ENCODE measurements at places on chromosomes 3 and 15.

DNA sequence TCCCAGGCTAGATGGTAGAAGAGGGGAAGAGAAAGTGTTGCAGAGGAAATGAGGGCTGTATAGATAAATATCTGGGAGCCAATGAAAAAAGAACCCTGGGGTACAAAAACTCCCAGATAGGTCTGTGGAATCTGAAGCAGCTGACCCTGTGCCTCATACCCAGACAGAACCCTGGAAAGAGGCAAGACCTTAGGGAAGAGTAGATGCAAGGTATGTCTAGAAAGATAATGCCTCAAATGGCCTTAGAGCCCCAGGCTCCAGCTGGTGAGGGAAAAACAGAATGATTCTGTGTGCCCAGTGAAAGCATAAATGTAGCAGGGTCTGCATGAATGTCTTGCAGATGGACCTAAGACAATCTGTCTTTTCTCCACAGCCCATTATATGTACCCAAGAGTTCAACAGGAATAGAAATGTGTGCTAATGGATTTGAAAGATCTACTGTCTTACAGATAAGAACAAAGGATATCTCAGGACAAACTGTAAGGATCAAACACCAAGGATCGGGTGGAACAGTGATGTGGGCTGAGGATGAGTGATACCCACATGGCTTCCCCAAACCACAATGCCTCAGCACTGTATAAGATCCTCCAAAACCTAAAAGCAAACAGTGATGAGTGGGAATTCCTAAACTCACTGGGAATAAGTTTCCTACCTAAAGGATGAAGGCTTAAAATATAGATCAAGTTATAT lies 58.8 kb downstream of the NCEH1 start:
- no peak for DNase-seq

DNA sequence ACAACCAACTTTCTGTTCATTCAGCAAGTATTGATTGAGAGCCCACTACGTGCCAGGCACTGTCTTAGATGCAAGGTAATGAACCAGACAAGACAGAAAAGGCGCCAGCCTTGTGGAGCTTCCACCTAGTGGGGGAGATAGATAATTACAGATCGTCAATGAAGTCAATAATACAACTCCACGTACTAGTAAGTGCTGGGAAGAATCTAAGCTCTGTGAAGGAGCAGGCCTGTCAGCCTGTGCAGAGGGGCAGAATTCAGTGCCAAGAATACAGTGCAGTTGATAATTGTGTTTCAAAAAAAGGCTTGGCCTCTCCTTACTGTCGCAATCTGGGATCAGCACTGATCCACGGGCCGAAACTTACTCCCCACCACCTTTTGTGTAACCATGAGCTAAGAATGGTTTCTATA lies 186.3 kb downstream of the FEZF2 start:
- DNase-seq, result no peak

GRCh38 chr3:125386811-125387210 lies 11.7 kb upstream of the ZNF148 start:
- peak; percentile 44 for DNase-seq

DNA sequence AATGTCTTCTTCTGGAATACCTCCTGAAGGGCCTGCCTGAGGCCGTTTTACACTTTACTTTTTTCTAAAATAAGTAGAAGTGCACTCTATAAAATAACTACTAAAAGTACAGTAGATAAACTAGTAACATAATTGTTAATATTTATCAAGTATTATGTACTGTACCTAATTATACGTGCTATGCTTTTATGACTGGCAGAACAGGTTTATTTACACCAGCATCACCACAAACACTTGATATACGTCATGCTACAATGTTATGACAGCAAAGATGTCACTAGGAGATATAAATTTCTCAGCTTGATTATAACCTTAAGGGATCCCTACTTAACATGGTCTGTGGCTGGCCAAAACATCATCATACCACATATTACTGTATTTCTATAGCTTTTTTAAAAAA lies 29.4 kb downstream of the DLG1 start:
- no peak for DNase-seq

DNA sequence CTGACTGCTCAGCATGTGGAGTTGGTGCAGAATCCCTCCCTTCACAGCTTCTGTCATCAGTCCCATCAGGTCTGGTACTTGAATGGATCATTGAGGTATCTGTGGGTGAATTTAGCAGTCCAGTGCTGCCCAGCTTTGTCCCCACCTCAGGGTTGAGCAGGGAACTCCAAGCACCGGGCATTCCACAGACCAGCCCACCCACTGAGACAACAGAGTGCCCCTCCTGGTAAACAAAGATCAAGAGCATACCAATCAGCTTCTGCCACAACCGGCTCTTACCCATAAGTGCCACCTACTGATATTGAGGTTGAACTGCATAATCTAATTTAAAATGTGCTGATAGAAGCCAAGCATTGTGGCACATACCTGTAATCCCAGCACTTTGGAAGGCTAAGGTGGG lies 57.1 kb upstream of the FXR1 start:
- DNase-seq, result no peak

GRCh38 chr3:151499168-151499567 lies 38.3 kb upstream of the IGSF10 start:
- DNase-seq, result no peak

DNA sequence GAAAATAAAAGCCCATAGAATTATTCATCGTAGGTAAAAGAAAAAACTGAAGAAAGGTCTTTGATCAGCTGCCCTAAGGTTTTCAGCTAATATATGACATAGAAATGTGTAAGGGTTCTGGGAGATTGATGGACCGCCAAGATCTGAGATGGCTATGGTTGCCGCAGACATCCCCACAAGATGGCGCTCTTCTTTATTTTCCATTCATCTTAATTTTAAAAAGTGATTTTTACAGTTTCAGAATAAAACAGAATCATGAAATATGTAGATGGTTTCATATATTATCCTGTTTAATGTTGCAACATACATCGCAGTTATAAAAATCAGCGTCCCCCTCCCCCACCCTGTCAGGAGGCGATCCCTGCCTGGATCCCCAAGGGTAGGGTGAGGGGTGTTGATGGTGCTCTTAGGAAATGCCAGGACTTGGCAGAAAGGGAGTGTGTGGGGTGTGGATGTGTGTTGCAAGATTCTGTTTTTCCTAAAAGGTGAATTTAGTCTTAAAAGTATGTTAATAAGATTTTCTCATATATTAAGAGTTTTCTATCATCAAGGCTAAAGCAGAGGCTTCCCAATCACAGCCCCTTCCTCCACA lies 68.8 kb downstream of the ANXA2 start:
- no peak for DNase-seq

- DNase-seq, result no peak
Measured at GRCh38 chr3:159910991-159911663, 77.5 kb upstream of the IL12A start.

- DNase-seq, result peak; percentile 12
Measured at GRCh38 chr3:8712045-8712907, 21.3 kb upstream of the CAV3 start.

DNA sequence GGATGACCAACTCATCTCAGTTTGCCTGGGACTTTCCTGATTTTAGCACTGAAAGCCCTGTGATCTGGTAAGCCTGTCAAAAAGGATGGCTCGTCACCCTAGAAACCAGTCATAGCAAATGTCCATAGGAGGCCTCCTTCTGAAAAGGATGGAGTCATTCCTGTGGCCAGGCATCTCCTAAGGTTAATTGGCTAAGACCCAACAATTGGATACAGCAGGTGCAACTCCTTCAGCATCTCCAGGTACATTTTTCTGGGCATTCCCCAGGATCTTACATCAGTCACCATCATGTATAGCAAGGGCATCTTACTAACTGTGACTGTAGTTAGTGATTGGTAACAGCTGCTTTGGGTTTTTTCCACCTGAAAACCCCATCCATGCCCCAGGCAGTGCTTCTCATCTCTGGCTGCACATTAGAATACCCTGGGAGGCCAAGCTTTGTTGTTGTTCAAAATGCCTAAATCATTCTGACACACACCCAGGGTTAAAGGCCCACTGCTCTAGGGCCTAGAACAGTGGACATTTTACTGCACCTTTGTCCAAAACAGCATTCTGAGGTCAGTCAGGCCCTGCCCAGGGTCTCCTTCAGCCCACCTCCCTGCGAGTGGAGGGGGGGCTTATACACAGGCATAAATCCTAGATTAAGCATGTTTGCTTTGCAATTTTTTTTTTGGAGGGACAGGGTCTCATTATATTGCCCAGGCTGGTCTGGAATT lies 28.3 kb upstream of the GALNT15 start:
- DNase-seq, result no peak

GRCh38 chr3:123246866-123247265 lies 45.1 kb downstream of the SEC22A start:
- DNase-seq, result no peak

- DNase-seq, result no peak
Measured at GRCh38 chr15:80739919-80740318, 39.3 kb upstream of the CEMIP start.

DNA sequence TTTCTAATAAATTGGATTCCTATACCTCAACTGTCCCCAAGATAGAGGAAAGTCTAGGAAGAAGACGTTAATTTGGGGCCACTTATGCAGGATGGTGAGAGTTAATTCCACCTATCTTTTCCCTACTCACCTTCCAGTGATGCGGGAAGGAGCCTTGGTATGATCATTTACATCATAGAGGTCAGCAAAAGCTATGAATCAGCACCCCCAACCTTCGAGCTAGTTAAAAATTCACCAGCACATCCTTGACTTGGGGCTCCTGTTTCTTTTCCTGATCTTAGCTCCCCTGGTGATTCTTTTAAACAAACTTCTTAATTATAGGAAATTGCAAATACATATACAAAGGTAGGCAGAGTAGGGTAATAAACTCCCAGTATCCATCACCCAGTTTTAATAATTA lies 366.6 kb downstream of the SOX2 start:
- DNase-seq, result no peak

- DNase-seq, result no peak
Measured at GRCh38 chr3:2311022-2311421, 212.4 kb downstream of the CNTN4 start.

GRCh38 chr3:45564172-45564571 lies 30.4 kb upstream of the LIMD1 start:
- DNase-seq, result no peak

DNA sequence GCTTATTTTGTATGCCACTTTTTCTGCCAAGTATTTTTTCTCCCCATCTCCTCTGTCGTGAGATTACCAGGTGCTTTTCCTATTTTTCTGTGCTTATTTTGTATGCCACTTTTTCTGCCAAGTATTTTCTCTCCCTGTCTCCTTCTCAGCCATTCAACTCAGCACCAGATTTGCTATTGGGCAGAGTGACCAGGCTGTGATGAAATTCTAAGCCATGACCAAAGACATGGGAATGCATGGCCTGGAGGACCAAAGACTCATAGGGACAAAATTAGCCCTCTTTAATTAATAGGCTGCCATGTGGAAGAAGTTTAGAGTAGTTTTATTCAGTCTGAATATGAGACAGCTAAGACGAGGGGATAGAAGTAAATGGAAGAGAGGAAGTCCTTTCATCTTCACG lies 257.4 kb downstream of the SQOR start:
- no peak for DNase-seq

DNA sequence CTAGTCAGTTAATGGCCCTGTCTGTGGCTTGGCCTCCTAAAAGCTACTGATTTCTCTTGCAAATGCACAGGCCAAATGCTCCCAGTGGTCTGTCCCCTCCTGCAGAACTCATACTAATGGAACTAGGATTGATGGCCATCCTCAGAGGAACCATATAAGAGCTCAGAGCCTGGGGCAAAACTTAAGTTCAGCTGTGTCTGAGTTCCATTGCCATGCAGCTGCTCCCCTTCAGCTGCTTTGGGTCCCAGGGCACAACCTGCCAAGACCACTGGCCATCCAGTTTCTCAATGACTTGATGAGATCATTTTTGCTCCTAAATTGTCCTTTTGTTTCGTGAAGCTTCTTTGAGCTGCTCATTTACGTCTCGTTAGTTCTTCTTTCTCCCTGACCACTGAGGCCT lies 529.5 kb upstream of the TBL1XR1 start:
- no peak for DNase-seq

DNA sequence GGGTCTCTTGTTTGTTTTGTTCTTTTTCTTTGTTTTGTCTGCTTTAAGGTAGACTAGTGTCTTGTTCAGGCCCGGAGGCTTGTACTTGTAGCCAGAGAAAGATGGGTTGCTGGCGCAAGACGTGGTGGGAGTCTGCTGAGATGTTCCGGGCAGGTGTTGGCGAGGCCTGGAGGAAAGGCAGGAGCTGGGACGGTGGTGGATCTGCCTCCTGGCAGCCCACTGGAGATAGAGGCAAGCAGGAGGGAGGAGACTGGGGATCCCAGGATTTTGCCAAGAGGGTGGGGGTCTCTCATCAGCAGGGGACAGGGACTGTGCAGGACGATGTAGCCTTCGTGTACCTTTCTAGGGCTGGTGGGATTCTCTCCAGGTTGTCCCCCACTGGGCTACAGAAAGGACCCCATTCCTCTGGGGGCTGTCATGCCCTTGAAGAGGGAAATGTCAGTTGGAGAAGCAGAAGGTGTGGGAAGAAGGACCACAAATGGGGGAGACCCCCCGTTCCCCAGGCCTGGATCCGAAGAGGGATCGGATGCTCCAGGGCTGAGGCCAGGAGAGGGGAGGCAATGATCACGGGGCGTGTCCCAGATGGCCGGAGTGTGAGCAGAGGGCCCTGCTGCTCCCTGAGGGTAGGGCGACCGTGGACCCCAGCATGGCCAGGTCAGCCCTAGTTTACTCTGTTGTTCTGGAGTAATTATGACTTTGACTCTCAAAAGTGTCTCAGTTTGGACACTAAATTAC lies 7.0 kb downstream of the CHAC1 start:
- no peak for DNase-seq

GRCh38 chr15:84775867-84776449 lies 27.6 kb downstream of the ZNF592 start:
- no peak for DNase-seq

GRCh38 chr15:60563066-60563465 lies 84.1 kb upstream of the ICE2 start:
- DNase-seq, result no peak

GRCh38 chr3:136954251-136954650 lies 3.5 kb upstream of the IL20RB start:
- no peak for DNase-seq

GRCh38 chr3:18681818-18682345 lies 256.7 kb upstream of the SATB1 start:
- DNase-seq, result no peak

- no peak for DNase-seq
Measured at GRCh38 chr3:186319945-186320344, 42.1 kb downstream of the DGKG start.

Measured in AG09319 (cell line).